Fibroblast of villous mesenchyme (primary cell): ENCODE measurements at places on chromosomes 13 and 19. TPM values are rescaled to one million over a fixed set of nuclear protein-coding genes. Genes with fewer than 3 reads are reported as not detected.

Gene ZNF628
- 0.86 and 2.6 TPM in 2 replicates for total RNA-seq

Gene TFPT
- total RNA-seq, result 17.7 and 20.9 TPM in 2 replicates

DNA sequence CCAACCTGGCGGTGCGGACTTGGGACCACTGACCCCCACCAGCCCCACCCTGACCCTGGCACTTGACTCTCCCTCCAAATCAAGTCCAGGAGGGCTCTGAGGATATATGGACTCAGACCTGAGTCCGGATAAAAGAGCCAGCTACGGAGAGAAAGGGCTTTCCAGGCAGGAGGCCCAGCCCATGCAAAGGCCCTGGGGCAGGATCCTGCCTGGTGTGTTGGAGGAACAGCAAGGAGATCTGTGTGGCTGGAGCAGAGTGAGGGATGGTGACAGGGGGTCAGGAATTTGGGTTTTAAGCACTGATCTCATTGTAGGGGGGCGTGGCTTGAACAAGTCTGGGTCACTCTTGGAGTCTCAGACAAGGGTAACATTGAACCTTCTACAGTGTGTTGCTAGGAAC lies 474 bp upstream of the ZNRF4 start:
- no peak for DNase-seq

DNA sequence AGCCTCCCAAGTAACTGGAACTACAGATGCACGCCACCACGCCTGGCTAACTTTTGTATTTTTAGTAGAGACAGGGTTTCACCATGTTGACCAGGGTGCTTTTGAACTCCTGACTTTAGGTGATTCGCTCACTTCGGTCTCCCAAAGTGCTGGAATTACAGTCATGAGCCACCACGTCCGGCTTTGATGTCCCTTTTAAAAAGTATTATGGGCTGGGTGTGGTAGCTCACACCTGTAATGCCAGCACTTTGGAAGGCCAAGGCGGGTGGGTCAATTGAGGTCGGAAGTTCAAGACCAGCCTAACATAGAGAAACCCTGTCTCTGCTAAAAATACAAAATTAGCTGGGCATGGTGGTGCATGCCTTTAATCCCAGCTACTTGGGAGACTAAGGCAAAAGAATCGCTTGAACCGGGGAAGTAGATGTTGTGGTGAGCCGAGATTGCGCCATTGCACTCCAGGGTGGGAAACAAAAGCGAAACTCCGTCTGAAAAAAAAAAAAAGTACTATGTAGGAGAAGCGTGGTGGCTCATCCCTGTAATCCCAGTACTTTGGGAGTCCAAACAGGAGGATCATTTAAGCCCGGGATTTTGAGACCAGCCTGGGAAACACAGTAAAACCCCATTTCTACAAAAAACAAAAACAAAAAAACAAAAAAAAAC lies 22.8 kb upstream of the ERVV-1 start:
- DNase-seq, result peak; percentile 75

GRCh38 chr13:39818953-39819352 lies 163.5 kb downstream of the COG6 start:
- peak; percentile 91 for DNase-seq

- no peak for DNase-seq
These were observed 72.8 kb downstream of the DPF1 start for GRCh38 chr19:38151242-38151641.

Gene IFI30
- total RNA-seq, result 24.2 and 29.0 TPM in 2 replicates

DNA sequence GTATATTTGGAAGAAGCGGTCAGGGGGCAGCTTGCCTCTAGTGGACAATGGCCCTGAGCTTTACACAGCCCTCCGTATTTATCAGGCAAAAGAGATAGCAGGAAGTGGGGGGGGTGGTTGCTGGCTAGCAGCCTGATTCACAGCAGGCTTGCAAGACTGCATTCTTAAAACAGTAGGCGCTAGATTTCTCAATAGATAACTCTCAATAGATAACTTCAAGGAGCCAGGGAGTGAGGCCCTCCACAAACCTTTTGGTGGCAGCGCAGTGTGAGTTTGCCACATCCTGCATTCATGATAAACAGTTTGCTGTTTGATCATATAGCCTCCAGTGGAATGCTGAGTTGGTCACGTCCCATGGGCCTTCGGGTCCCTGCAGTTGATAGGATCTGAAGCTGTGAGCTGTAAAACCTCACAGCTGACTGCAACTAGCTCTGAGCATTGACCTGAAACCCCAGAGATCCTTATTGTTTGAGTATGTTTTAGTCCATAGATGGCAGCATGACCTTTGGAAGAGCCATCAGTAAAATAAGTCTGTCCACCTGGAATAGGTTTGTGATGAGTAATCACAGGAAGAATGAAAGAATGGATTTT lies 12.2 kb downstream of the FPR3 start:
- peak; percentile 88 for DNase-seq

GRCh38 chr19:12899891-12900518 lies 9.0 kb downstream of the GCDH start:
- DNase-seq, result no peak

GRCh38 chr13:107324416-107325204 lies 756.7 kb upstream of the ARGLU1 start:
- DNase-seq, result peak; percentile 8

DNA sequence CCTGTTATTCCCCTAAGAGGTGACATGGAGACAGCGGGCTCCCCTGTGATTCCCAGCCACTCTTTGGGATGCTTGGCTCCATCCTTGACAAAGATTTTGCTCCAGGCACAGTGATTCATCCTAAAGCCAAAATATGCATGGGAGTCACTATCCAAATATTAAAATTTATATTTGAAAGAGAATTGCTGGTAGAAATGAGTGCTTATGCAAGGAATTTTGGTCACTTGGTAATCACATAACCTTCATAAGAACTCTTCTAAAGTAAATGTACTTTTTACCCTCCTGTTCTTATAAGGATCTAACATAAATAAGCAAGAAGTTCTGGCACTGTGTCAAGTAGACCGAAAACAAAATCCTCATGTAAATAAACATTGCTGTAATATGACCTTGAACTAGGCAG lies 385.8 kb downstream of the ITGBL1 start:
- peak; percentile 36 for DNase-seq

GRCh38 chr19:1153891-1154730 lies 20.0 kb downstream of the SBNO2 start:
- no peak for DNase-seq

Gene KLK8
- not detected in 2 replicates for total RNA-seq

DNA sequence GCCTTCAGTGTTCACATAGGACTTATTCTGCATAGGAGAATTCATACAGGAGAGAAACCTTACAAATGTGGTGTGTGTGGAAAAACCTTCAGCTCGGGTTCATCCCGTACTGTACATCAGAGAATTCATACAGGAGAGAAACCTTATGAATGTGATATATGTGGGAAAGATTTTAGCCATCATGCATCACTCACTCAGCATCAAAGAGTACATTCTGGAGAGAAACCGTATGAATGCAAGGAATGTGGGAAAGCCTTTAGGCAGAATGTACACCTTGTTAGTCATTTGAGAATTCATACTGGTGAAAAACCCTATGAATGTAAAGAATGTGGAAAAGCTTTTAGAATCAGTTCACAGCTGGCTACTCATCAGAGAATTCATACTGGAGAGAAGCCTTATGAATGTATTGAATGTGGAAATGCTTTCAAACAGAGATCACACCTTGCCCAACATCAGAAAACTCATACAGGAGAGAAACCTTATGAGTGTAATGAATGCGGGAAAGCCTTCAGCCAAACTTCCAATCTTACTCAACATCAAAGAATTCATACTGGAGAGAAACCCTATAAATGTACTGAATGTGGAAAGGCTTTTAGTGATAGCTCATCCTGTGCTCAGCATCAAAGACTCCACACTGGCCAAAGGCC lies 13.4 kb upstream of the ZFP28 start:
- no peak for DNase-seq

GRCh38 chr13:48709213-48709612 lies 55.5 kb downstream of the CYSLTR2 start:
- DNase-seq, result no peak

Gene RFXAP
- 2.6 TPM in 2 replicates for total RNA-seq

Gene ZNF761
- total RNA-seq, result 8.7 and 13.8 TPM in 2 replicates

- DNase-seq, result no peak
These were observed 34.3 kb downstream of the ZNF536 start for GRCh38 chr19:30406220-30407067.

- peak; percentile 95 for DNase-seq
These were observed 7.2 kb downstream of the ACTN4 start for GRCh38 chr19:38654628-38655055.

Gene MAB21L1
- under 0.01 and 0.32 TPM in 2 replicates for total RNA-seq

Gene PDE4A
- total RNA-seq, result 3.9 and 4.8 TPM in 2 replicates

GRCh38 chr13:112893570-112894422 lies 75.2 kb upstream of the MCF2L start:
- peak; percentile 51 for DNase-seq

GRCh38 chr19:46040952-46041500 lies at the start of gene IGFL4:
Gene IGFL4, minus strand, starts transcription at chr19:46041002. Its CDS starts 40 bp downstream, at chr19:46040962.
- DNase-seq, result peak; percentile 8

DNA sequence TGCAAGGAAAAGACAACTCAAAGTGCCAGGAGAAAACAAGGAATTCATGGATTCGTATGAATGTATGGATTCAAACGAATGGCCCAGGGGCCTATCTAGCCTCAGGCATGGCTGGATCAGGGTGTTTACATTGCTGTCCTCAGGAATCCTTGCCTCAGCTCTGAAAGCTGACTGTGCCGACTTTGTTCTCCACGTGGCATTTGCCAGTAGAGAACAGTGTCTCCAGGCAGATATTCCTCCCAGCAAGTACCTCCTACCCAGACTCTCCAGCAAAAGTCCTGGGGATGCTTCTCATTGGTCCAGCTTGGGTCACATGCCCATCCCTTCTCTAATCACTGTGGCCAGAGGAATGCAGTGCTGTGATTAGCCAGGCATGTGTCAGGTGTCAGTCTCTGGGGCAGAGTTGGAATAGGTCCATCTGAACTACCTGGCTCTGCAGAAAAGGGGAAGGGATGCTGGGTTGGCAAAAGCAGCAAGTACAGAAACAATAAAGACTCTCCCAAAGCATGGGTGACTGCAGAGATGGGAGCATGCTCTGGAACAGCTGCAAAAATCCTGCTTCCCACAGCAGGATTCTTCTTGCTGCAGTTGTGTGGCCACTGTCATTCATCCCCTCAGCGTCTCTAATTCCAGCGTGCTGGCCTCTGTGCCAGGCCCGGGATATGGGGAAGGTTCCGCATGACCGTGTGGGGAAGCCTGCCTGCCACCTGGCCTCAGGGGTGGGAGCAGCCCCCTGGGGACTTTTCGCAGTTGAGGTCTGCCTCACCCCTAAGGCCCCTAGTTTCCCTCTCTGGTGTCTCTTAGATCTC lies 30.0 kb downstream of the CCNE1 start:
- peak; percentile 55 for DNase-seq

GRCh38 chr13:74114202-74114601 lies 20.0 kb downstream of the KLF12 start:
- peak; percentile 26 for DNase-seq

Gene SIGLEC7
- total RNA-seq, result not detected in 2 replicates

DNA sequence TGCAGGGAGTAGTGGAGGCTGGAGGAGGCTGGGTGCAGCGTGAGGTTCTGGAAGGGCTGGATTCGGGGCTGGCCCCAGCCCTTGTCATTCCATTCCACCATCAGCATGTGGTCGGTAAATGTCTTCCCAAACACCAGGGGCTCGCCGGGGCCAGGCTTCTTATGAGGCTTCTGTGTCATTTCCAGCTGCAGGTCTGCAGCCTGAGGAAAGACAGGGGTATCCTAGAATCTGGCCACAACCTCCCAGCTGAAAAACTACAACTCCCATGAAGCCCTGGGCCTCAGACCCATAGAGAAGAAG lies 4.4 kb downstream of the BCAT2 start:
- no peak for DNase-seq

Gene ICAM5
- total RNA-seq, result 5.5 and 11.7 TPM in 2 replicates

Gene ZNF208
- total RNA-seq, result under 0.01 TPM in 2 replicates

- DNase-seq, result no peak
These were observed 179.4 kb downstream of the KLF12 start for GRCh38 chr13:73954808-73955207.

Gene CCDC70
- total RNA-seq, result not detected in 2 replicates

DNA sequence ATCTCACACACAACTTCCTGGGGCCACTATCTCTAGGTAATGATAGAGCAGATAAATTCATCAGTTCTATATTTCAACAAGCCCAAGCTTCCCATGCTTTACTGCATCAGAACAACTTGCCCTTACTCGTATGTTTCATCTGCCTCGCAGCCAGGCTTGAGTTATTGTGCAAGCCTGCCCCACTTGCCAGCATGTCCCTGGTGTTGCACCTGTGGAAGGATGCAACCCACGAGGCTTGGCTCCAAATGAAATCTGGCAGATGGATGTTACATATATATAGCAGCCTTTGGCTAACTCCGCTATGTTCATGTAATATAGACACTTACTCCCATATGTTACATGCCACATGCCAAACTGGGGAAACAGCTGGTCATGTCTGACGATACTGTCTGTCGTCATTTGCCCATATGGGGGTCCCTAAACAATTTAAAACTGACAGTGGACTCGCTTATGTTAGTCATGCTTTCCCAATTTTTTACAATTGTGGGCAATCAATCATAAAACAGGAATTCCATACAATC lies 6.2 kb downstream of the ERVK3-1 start:
- DNase-seq, result no peak

GRCh38 chr19:3213159-3213558 lies 11.3 kb upstream of the CELF5 start:
- no peak for DNase-seq

Gene CHST8
- not detected in 2 replicates for total RNA-seq

- peak; percentile 56 for DNase-seq
These were observed 44.6 kb downstream of the ZNF787 start for GRCh38 chr19:56076498-56076897.

DNA sequence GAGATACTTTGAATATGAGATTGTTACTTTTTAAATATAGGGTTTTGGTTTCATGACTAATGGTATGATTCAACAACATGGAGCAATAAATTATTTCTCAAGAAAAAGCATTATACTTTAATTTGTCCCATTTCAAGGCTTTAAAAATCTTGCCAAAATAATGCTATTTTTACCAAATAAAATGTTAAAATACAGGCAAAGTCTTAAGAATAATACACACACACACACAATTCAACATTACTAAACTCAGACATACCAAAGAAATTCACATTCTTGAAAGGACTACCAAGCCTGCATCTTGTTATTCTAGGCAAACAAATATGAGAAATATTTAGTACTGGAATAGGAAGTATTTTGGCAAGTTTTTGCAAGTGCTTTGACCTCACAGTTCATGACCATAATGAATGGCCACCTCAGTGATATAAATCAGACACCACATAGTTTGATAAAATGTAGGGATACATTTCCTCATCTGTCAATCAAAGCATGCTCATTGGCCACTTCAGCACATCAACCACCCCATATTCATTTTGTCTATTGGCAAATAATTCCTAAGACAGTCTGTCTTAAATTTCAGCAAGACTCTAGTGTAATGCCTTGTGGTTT lies 107.2 kb downstream of the NALCN start:
- peak; percentile 33 for DNase-seq

GRCh38 chr13:106480351-106480910 lies 55.0 kb downstream of the EFNB2 start:
- no peak for DNase-seq
